GM23248 (cell line): ENCODE measurements at places on chromosomes 2 and 18. TPM values are rescaled to one million over a fixed set of nuclear protein-coding genes. Genes with fewer than 3 reads are reported as not detected.

SLC9A4 gene
- not detected in 2 replicates for total RNA-seq

LDAH gene
- 27.6 and 42.1 TPM in 2 replicates for total RNA-seq

FBXO36 gene
- total RNA-seq, result 2.3 and 5.3 TPM in 2 replicates

ELOA2 gene
- not detected in 2 replicates for total RNA-seq

RASGRP3 gene
- total RNA-seq, result 0.22 TPM in 1 of 2 replicates, not detected in the other

ATRAID gene
- total RNA-seq, result 170 and 214 TPM in 2 replicates

CNPPD1 gene
- 34.5 and 35.2 TPM in 2 replicates for total RNA-seq

EFEMP1 gene
- total RNA-seq, result 1,343 and 1,498 TPM in 2 replicates

FAHD2B gene
- 0.32 TPM in 1 of 2 replicates, not detected in the other for total RNA-seq

B4GALT6 gene
- 2.4 and 2.8 TPM in 2 replicates for total RNA-seq

TET3 gene
- total RNA-seq, result 2.9 and 4.3 TPM in 2 replicates

VRK2 gene
- 14.4 and 22.4 TPM in 2 replicates for total RNA-seq

CDH7 gene
- not detected in 2 replicates for total RNA-seq

GRB14 gene
- total RNA-seq, result not detected in 2 replicates

FAM237A gene
- not detected in 2 replicates for total RNA-seq

C1GALT1C1L gene
- not detected in 2 replicates for total RNA-seq

TWSG1 gene
- total RNA-seq, result 124 and 136 TPM in 2 replicates

CEP68 gene
- 5.1 and 7.3 TPM in 2 replicates for total RNA-seq

DSC3 gene
- not detected in 2 replicates for total RNA-seq
